Spinal cord (tissue), 10 donors: ENCODE measurements at places on chromosomes 16 and 17. TPM values are rescaled to one million over a fixed set of nuclear protein-coding genes. Genes with fewer than 3 reads are reported as not detected.

Gene ENKD1
- total RNA-seq: 9.5 TPM

Gene PIK3R5
- 2.5 TPM for total RNA-seq

Gene ABCA10
- total RNA-seq: 6.5 TPM

DNA sequence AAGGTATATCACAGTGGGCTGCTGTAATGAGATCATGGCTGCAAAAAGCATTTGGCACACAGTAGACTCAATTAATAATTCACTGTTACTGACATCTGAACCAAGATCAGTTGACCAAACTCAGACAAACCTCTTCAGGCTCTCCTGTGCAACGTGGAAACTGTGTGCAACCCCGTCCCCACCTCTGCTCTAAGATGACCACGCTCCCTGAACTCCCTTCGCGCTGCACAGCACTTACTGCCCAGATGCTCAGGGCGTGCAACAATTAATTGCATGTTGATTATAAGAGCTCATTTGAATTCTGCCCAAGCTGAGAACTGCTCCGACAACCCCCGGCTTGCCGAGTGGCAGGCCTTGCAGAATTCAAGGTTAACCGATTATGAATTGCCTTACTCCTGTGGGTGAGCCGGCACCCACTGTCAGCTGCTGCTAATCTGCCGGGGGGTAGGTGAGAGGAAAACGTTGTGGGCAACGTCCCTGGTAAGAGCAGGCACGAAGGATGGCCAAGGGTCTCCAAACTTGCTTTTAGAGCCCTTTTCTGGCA, 1.3 kb upstream of the GSG1L start:
- no peak for DNase-seq
- peaks cover 21% of the 10 kb centered on the region for H3K4me1 ChIP-seq
- no peak overlapping the region for H3K4me3 ChIP-seq
- no peak overlapping the region for H3K27ac ChIP-seq
- peaks cover 21% of the 10 kb centered on the region for H3K27me3 ChIP-seq

DNA sequence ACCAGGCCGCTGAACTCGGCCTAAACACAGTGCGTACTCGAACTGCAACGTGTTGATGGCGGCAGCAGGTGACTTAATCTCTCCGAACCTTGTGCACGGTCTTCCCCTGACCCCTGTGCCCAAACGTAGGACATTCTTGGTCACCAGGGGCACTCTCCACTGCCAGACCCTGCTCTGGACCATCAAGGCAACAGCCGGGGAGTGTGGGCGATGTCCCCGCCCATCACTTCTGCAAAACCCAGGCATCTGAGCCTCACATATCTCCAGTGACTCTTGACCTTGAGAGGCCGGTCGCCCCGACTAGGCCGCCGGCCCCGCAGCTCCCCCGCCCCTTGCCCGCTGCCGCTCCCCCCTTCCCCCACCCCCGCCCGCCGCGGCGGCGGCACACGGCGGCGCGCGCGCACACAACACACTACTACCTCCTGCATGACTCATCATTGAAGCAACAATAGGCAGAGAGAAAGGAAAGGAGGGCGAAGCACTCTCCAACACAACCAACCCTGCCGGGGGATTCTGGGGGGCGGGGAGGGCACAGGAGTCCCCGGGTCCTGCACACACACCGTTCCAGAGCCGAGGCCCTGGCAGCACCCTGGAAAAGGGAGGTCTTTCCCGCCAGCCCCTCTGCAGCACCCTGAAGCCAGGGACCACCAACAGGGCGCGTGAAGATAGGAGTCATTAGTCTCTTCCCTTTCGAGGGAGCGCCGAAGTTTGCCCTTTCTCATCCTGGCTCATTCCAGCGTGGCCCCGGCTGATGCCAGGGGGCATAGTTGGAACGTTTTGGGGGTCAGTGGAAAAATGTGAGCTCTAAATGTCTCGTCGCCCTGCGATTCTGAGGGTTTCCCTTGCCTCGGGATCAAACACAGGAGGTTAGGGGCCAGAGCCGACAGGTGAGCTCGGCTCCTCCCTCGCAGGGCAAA, 1.9 kb downstream of the MNT start:
- peak overlapping the region; percentile 99 for H3K27ac ChIP-seq
- peaks cover 68% of the 10 kb centered on the region for H3K4me1 ChIP-seq
- no peaks in the 10 kb centered on the region for H3K27me3 ChIP-seq
- H3K36me3 ChIP-seq: peaks cover 22% of the 10 kb centered on the region

DNA sequence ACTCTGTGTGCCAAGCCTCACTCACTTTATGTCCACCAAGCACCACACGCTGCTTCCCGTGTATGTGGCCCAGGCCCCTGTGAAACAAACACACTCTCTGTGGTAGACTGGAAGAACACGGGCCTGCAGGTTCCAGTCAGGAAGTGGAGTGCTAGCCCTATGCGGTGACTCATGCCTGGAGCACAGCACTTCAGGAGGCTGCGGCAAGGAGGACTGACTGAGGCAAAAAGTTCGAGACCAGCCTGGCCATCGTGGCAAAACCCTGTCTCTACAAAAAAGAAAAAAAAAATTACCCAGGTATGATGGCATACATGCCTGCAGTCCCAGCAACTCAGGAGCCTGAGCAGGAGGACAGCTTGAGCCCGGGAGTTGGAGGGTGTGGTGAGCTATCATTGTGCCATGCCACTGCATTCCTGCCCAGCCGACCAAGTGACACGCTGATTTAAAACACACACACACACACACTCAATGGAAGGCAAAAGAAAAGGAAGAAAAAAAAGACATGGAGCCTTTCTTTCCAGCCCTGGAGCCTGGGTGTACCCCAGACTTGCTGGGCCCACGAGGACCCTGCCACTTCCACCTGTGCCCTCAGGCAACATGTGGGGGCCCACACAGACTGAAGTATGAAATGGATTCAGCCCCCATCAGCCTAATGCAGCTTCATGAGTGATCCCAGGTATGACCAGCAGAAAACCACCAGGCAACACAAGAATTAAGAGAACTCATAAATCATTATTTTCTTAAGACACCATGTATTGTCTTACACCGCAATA, 126.6 kb downstream of the ANKRD11 start:
- no peak overlapping the region for H3K27ac ChIP-seq
- H3K4me3 ChIP-seq: no peak overlapping the region
- peaks cover 8% of the 10 kb centered on the region for H3K36me3 ChIP-seq
- H3K27me3 ChIP-seq: no peaks in the 10 kb centered on the region
- peaks cover 63% of the 10 kb centered on the region for H3K4me1 ChIP-seq
- DNase-seq: no peak

DNA sequence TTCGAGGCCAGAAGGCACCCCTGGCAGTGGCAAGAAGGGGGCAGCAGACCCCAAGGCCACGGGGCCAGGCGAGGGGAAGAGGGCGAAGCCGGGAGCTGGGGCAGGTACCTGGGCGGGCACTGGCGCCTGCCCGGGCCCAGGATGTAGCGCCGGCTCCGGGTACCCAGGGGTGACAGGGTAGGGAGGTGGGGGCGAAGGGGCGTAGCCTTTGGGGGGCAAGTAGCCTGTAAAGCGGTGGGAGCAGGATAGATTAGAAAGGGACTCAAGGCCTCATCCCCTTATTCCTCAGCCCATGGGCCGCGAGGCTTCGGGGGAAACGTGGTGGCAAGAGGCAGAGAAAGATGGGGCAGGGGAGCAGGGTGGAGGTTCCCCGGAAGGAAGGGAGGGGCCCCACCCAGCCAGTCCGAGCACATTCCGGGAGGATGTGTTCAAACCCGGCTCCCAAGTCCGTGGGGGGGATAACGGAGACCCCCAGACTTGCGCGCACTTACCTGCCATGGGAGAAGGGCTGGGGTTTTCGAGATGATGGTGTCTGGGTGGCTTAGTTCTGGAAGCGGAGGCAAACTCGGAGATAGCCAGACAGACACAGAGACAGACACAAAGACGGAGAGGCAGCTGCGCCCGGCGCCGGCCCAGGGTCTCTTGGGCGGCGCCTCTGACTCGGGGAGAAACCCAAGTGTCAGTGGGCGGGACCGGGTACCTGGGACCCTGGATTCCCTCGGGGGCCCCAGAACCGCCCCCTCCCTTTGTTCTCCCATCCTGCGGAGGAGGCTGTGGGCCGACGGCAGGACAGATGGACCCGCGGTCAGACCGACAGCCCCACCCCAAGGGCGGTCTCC, 493 bp downstream of the PLSCR3 start:
- no peak for DNase-seq
- peaks cover 18% of the 10 kb centered on the region for H3K4me1 ChIP-seq
- H3K27me3 ChIP-seq: no peaks in the 10 kb centered on the region
- H3K4me3 ChIP-seq: peak overlapping the region; percentile 77
- peak overlapping the region; percentile 87 for H3K27ac ChIP-seq
- H3K36me3 ChIP-seq: peaks cover 39% of the 10 kb centered on the region

Gene UBE2Z
- total RNA-seq: 54.1 TPM

DNA sequence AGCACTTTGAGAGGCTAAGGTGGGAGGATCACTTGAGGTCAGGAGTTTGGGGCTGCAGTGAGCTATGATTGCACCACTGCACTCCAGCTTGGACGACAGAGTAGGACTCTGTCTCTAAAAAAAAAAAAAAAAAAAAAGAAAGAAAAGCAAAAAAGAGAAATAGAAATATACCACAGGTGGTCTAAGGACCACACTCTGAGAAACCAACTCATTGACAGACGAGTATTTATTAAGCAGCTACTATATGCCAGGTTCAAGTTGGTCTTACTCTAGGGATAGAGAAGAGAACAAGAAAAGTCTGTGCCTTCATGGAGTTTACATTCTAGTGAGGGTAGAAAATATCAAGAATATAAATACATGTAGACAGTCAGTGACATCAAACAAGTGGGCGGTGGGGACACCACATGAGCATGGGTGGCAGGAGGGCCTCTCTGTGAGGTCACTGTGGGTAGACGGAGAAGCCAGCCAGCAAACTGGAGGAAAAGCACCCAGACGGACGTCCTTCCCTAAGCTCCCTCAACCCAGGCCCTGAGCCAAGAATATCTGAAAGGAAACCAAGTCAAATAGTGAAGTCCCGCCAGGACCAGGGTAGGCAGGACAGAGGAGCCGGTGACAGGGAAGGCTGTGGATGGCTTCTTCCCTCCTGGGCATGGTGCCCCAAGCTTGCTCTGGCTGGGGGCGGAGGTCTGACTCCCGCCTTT, 4.7 kb downstream of the CDIPT start:
- DNase-seq: no peak
- H3K36me3 ChIP-seq: peaks cover 37% of the 10 kb centered on the region
- H3K4me3 ChIP-seq: no peak overlapping the region
- no peak overlapping the region for H3K27ac ChIP-seq

Gene TERB1
- total RNA-seq: 0.10 TPM

Gene PRSS33
- not detected for total RNA-seq

DNA sequence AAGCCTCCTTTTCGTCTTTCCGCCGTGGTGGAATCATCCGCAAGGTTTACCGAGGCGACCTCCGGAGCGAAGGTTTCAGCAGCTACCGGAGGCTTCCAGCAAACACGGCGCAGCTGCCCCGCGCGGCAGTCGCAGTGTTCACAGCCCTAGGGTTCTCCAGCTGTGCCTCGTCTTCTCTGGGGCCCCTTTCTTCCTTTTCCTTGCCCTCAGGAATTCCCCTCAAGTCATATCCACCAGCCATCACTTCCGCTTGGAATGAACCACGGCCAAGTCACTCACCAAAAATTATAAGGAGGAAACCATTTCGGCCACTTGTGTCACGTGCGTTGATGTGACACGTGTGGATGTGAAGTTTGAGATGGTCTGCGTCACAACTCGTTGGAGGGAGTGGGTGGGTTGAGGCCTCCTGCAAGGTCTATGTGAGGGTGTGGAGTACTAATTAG, 636 bp upstream of the ERN1 start:
- H3K4me1 ChIP-seq: peaks cover 9% of the 10 kb centered on the region
- H3K4me3 ChIP-seq: peak overlapping the region; percentile 45
- no peaks in the 10 kb centered on the region for H3K36me3 ChIP-seq
- no peaks in the 10 kb centered on the region for H3K27me3 ChIP-seq
- H3K27ac ChIP-seq: peak overlapping the region; percentile 83

DNA sequence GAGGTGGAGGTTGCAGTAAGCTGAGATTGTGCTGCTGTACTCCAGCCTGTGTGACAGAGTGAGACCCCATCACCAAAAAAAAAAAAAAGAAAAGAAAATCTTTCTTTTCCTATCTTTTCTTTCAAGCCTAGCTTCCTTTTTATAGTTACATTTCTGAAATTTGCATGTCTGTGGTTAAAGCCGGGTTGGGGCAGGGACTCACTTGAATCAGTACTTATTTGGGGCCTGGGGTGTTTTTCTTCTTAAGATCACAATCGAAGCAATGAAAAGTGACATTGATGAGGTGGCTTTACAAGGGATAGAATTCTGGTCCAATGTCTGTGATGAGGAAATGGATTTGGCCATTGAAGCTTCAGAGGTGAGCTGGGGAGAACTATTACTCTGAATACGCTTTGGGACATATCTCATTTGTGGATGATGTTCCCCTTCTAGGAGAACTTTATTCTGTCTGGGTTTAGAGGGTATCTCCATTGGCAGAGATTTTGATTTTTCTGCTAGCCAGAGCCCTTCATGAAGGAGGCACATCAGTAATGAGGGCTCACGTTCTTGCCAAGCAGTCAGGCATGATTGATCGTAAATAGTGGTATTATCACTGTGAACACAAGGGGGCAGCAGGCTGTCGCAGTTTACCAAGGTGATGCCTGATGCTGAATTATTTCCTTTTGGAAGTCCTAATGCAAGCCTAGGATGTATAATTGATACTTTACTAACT, 14.3 kb downstream of the KPNB1 start:
- no peak overlapping the region for H3K4me3 ChIP-seq
- no peaks in the 10 kb centered on the region for H3K4me1 ChIP-seq
- no peak overlapping the region for H3K27ac ChIP-seq
- peaks cover 52% of the 10 kb centered on the region for H3K36me3 ChIP-seq
- no peaks in the 10 kb centered on the region for H3K27me3 ChIP-seq

DNA sequence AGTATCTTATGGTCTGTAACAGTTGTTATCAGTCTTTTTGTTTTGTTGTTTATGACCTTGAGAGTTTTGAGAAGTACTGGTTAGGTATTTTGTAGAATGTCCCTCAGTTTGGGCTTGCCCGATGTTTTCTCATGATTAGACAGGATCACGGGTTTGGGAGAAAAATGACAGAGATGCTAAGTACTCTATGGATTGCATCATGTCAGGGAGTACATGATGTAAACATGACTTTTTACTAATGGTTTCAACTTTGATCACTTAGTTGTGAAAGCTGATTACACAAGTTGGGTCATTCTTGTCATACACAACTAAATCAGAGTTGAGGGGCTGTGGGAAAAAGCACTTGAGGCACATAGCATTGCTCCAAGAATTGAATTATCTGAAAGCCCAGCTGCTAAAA, 94.7 kb upstream of the SIAH1 start:
- no peaks in the 10 kb centered on the region for H3K36me3 ChIP-seq
- no peaks in the 10 kb centered on the region for H3K4me1 ChIP-seq
- H3K4me3 ChIP-seq: no peak overlapping the region
- no peak overlapping the region for H3K27ac ChIP-seq
- no peak for DNase-seq

GRCh38 chr16:9072806-9073341, 18.6 kb upstream of the HAPSTR1 start:
- no peaks in the 10 kb centered on the region for H3K36me3 ChIP-seq
- H3K4me3 ChIP-seq: no peak overlapping the region
- no peaks in the 10 kb centered on the region for H3K27me3 ChIP-seq
- no peaks in the 10 kb centered on the region for H3K4me1 ChIP-seq
- no peak for DNase-seq
